ENCODE measurements at places on chromosomes 13 and 19.
A peak's percentile ranks its signal among the peaks of the same experiment; 100 is the strongest.

- no peak for DNase-seq
Observed at GRCh38 chr13:43698009-43698408, 88.8 kb downstream of the ENOX1 start.

GRCh38 chr19:5352229-5352763 lies 11.7 kb upstream of the PTPRS start:
- DNase-seq: no peak

DNA sequence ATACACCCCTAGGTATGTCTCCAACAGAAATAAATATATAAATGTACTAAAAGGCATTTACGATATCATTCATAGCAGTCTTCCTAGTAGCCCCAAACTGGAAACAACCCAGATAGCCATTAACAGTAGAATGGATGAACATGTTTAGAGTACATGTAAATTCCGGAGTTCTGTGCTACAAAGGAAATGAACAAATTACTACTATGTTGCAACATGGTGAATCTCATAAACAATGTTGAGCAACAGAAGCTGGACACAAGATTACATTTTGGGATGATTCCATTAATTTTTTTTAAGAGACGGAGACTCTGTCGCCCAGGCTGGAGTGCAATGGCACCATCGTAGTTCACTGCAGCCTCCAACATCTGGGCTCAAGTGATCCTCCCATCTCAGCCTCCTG lies 5.9 kb upstream of the SLC7A10 start:
- no peak for DNase-seq

GRCh38 chr13:30290812-30291436 lies 16.4 kb downstream of the KATNAL1 start:
- DNase-seq: no peak

DNA sequence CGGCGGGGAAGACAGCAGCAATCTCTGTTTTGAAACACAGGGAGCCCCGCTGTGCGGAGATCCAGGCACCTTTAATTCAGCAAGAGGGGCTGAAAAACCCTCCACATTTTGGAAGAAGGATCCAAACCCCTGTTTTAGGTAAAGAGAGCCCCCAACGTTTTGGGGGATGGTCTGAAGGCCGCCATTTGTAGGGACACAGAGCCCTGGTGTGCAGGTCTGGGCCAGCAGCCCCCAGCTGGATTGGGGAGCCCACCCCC lies 3.5 kb upstream of the HOOK2 start:
- no peak for DNase-seq

GRCh38 chr19:33333642-33334041 lies 31.3 kb upstream of the CEBPA start:
- no peak for DNase-seq

DNA sequence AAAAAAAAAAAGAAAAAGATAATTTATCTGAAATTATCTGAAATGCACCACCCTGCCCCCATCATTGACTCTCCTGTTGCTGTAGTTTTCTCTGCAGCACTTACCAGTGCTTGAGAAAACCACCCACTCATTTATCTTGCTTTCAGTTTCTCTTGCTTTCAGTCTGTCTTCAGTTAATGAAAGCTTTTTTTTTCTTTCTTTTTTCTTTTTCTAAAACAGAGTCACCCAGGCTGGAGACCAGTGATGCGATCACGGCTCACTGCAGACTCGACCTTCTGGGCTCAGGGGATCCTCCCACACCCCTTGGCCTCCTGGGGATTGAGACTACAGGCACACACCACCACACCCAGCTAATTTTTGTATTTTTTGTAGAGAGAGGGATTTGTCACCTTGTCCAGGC lies 4.3 kb upstream of the ACP5 start:
- no peak for DNase-seq

GRCh38 chr19:4916292-4917082 lies 7.2 kb downstream of the UHRF1 start:
- DNase-seq: peak; percentile 40

DNA sequence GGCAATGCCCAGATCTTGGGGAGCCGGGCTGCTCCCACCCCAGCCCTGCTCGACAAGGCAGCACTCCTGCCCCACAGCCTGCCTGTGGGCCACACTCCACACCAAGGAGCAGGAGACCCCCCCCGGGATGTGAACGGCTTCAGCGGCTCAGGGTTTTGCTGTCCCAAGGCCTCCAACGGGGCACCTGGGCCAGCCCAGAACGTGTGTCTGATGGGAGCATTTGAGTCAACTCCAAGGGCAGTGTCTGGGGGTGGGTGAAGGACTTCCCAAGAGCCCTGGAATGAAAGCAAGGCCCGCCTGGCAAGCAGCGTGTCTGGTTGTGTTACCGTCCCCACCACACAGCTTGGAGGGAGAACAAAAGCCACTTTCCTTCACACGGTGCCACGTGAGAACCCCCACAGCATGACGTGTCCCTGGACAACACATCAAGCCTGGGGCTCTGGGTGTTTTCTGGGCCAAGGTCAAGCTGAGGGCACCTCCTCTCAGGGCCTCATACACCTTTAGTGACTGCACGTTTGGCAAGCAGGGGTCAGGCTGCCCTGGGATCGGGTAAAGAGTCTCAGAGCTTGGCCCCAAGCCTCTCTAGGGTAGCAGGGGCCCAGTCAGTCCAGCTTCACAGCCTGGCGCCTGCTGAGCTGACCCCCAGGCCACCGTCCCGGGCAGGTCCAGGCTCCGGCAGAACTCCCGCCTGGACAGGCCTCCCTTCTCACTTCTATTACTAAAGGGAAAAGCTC lies 6.0 kb downstream of the C13orf46 start:
- no peak for DNase-seq

DNA sequence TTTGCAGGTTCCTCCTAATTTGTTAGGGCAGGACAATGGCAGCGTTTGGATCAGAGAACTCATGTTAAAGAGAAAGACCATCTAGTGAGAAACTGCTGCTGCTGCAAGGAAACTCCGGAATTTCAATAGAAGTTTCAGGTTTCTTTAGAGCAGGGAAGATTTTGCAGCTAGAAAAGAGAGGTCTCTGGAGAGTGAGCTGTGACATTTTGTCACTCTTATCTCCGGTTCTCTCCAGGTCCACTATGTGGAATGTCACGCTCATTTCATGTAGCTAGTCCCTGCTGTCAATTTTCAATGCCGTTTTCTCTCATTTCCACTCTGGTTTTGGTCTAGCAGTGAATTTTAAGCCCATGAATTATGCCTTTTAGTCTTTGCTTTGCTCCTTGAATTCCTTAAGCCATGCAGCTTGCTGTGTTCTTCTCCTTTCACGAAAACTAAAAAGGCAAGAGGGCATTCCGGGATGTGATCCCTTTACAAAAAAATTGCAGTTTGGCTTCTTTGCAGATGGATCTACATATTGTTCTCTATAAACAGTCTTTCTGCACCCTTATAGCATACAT lies 46.7 kb upstream of the POSTN start:
- no peak for DNase-seq
